ENCODE measurements at places on chromosomes 2 and 18.

DNA sequence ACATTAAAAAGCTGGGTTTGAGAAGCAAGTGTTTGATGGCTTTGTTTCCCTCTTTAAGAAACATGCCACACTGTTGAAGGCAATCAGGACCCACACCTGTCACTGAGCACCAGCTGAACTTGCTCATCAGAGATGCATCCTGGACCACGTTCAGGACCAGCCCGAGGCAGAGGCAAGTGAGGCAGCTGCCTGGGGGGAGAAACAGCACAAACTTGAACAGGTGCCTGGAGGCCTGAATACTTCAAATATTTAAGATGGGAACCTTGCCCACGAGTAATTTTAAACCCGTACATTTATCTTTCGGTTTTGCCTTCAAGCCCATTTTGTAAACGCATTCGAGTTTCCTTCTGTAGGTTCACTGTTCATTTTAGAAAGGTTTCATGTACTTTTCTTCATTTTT lies 421.3 kb downstream of the NYAP2 start:
- no peak for DNase-seq

GRCh38 chr2:2899826-2900225 lies 477.8 kb downstream of the EIPR1 start:
- no peak for DNase-seq

DNA sequence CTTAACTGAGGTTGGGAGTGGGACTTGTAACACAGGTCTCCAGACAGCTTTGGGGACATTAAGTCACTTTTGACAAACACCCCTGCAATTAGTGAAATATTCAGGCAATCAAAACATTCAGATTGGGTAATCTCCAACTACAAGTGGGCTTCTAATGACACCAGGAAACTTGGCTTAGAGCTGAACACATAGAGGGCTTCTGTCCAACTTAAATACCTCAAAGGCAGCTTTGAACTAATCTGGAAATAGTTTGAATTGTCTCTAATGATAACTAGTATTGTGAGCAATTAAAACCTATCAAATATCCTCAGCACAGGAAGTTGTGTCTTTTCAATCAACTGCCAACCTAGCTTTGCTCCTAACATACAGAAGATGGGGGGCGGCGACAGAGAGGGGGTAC lies 5.1 kb upstream of the ASPRV1 start:
- DNase-seq = no peak

GRCh38 chr2:199462956-199463692 lies 5.4 kb upstream of the SATB2 start:
- DNase-seq = peak; percentile 79

DNA sequence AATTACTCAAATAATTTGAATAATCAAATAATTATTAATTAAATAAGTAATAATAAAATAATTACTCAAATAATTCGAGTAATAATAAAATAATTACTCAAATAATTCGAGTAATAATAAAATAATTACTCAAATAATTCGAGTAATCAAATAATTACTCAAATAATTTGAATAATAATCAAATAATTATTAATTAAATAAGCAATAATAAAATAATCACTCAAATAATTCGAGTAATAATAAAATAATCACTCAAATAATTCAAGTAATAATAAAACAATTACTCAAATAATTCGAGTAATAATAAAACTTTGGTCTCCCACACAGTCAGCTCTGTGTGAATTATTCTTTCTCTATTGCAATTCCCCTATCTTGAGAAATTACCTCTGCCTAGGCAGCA lies 30.0 kb upstream of the LINC00305 start:
- no peak for DNase-seq
